NCI-H1092 treated with DMSO at 0.1 percent for 48 hours (cell line): ENCODE measurements at places on chromosomes 12 and 14.

DNA sequence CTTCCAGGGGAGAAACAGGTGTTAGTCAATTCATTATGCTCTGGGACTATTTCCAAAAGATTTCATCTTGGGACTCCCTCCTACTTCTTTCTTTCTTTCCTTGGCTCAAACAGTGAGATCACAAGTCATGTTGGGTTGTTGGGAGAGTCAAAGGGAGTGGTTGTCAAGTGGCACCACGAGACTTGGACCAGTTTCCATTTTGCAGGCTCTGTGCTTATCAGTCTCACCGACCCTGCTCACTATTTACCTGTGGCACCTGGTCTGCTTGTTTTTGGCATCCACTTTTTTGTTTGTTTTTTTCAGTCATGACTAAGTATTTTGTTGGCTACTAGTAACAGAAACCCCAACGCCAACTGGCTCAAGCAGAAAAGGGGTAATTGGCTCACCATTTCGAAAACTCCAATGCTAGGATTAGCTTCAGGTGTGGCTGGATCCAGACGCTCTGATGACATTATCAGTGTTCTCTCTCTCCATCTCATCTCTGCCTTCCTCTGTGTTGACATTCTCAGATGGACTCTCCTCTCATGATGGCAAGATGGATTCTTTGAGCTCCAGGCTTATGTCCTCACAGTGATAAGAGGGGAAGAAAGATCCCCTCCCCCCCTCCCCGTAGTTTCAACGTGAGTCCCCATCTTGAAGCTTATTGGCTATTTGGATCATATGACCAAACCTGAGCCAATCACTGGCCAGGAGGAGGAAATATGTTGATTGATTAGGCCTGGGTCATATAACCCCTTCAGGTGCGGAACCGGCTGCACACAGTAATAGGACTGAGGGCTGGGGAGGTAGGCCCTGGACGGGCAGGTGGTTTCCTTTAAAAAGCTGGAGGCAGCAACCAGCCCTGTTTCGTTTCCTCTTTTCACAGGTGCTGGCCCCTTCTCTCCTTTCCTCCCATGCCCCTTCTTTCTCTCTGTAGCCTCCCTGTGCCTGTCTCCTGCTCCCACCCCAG is 84.2 kb downstream of the AACS start:
- DNase-seq = no peak

GRCh38 chr12:68451261-68452077 is 119.3 kb upstream of the MDM1 start:
- peak; percentile 44 for DNase-seq

DNA sequence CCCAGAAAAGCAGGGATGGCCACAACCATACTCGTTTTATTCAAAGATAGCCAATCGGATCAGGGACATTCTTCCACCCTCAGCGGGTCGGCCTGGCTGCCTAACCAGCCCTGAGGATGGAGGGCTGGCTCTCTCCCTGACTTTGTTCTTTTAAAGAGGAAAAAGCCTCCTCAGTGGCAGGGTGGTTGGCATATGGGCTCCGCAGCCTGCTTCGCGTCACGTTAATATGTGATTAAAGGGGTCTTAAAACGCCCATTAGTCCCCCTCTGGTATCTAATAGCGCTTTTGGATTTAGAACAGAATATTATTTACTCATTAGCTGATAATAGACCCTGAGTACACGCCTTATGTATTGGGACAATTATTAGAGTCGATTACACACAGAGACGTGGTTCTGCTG is 199.4 kb downstream of the PHETA1 start:
- DNase-seq = no peak

- no peak for DNase-seq
These were observed 807 bp upstream of the SLC16A7 start for GRCh38 chr12:59594943-59595500.

DNA sequence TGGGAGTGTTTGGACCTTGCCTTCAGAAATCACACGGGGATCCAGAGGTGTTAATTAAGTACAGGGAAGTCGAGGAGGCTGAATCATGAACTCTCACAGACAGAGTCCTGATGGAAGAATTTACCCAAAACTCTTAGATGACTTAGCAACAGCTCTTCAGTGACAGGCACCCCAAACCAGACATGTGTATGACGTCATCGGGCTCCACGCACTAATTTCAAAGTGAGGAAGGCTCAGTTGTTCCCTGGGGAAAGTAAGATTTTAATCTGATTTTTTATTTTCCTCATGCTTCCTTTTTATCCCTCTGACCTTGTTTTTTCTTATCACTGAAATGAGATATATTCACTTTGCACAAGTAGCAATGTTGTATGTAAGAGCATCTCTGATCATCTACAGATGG is 1363.5 kb downstream of the AACS start:
- no peak for DNase-seq

DNA sequence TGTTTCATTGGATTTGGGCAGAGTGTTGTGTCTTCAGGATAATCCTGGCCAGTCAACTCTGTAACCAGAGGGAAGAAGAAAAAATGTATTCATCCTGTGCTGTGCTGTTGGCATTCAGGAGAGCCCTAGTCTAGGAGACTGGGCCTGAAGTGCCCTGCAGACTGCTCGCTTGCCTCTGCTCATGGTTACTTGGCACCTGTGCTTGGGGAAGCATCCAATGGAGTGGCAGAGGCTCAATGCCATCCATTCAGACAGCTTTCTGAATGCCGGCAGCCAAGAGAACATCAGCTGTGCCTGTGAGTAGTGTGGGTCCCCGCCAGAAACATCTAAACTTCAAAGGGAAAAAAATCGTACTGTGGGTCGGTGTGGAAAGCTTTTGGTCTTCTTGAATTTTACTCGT is 124.2 kb downstream of the SRGAP1 start:
- no peak for DNase-seq

GRCh38 chr14:64906022-64906421 is 8.2 kb upstream of the CHURC1 start:
- no peak for DNase-seq

DNA sequence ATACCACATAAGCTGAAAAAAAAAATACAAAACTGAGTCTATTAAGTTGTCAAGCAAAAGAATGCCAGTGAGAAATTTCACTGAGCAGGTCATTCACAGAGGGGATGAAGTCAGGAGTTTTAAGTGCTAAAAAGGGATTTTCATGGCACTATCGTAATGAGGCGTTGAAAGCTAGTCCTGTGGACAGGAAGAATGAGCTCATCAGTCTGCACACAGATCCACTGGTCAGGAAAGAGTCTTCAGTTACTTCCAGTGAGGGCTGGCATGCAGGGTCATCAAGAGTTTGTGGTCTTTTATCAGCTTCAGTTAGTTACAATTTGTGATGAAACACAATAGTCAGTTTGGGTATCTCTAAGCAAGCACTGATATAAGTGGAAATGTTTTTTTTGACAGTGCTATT is 88.1 kb upstream of the WSCD2 start:
- no peak for DNase-seq

- no peak for DNase-seq
These were observed 442.8 kb upstream of the FBXO33 start for GRCh38 chr14:39875028-39875427.

DNA sequence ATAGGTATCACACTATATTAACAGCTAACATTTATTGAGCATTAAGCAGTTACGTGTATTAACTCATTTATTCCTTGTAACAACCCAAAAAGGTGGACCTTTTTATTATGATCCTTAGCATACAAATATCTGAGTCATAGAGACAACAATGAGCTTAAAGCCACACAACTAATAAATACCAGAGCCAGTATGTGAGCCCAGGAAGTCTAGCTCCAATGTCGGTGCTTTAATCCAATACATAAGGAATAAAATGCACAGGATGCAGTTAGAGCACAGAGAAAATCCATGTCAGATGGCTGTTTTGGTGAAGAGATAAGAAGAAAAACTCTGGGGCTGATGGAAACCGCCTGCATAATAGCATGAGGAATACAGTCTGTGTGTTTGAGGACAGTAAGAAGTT is 888.6 kb downstream of the TMTC2 start:
- DNase-seq = no peak

DNA sequence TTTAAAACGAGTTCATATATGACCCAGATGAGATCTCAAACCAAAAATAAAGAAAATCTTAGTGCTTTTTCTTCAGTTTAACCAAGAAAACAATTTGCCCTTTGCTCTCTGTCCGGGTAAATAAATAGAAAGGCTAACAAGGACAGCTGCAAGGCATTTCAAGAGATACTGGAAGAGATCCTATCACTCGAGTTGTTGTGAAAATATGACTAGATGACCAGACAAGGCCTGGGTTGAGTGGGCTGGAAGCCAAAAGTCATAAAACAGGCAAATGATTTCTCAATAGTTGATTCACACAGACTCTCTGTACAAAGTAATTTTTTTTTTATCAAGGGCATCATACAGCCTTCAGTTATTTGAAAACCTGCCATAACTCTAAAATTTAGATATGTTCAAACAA is 55.9 kb upstream of the AVPR1A start:
- no peak for DNase-seq

GRCh38 chr14:46788994-46789393 is 137.4 kb upstream of the RPL10L start:
- DNase-seq = no peak

DNA sequence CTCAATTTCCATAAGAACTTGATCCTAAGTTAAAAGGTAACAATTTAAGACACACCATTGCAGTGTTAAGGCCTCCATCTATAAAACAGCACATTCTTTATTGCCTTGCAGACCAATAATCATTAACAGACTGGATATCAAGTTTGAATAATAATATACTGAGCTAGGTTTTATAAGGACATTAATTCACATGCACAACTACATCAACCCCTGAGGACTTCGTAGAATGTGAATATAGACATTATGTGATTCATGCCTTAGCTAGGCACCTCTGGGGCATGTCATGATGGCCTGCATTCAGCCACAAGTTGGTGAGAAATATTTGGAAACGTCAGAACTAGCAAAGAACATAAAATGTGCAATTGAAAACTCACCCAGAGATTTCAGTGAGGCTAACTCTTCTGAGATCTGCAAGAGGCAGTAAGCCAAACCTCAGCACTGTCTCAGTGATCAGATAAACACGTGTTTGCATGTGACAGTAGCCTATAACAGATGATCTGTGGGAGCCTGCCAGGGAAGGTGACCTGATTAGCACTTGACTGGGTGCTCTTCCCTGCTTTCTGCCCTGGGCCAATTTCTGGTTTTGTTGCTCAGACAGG is 492.2 kb downstream of the FLRT2 start:
- no peak for DNase-seq

GRCh38 chr12:68097386-68097785 is 62.2 kb downstream of the IFNG start:
- DNase-seq = no peak

DNA sequence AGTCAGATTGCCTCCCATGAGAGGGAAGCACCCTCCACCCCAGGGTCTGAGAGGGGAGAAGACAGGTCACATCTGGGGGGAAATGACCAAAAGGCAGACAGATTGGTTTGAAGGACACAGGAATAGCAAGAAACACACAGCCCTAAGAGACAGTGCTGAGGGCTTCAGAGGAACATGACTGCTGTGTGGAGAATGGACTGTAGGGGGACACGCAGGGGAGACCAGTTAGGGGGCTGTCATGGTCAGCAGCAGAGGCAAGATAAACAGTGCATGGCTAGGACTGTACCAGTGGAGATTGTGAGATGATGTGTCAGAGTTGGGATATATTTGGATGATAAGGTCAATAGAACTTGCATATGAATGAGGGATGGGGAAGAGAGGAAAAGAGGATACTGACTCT is 19.7 kb downstream of the SMUG1 start:
- DNase-seq = no peak
